ENCODE measurements at places on chromosomes 2 and 18.

DNA sequence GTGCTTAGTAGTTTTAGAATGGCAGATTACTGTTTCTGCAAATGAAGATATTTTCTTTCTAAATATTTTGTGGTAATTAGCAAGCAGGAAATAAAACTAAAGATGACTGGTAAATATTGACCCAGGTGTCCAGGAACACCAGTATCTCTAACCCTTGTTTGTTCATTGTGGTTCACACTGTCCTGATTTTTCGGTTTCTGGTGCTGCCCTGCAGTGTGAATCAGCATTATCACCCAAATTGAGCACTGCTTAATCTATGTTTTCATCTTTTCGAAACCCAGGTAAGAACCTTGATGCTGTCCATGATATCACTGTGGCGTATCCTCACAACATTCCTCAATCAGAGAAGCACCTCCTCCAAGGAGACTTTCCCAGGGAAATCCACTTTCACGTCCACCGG, 167.4 kb downstream of the CAPN13 start:
- DNase-seq: no peak

DNA sequence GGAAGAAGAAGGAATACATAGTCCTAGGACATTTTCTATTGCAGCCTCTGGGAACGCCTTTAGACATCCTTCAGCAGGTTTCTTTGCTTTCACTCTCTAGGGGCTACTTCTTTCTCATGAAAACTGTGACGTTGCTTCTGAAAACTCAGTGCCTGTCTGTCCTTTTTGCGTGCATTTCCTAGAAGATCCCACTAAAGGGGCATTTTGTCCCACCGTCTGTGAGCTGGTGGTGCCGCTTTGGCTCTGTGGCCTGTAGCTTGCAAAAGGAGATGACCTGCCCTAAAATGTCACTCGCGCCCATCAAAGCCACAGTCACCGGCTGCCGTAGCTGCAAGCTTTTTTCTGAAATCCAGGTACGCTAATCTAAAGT, 579 bp downstream of the STAT4 start:
- no peak for DNase-seq

- no peak for DNase-seq
Measured at GRCh38 chr2:229084447-229084846, 186.6 kb downstream of the PID1 start.

DNA sequence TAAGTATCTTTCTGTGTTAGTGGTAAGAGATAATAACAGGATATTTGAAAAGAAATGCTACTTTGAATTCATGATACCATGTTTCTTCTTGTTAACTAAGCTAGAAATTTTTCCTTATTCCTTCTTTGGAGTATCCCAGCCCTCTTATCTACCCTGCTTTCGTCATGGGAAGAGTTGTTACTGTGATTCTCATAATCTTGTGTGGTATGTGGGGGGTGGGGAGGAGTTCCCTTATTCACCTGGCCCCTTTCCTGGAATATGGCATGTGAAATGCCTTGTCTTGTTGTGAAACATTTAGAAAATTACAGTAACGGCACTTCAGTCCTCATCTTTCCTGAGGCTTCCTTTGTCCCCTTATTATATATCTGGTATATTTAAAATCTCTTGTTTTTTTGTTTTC, 129.9 kb downstream of the NCOA1 start:
- DNase-seq: no peak

DNA sequence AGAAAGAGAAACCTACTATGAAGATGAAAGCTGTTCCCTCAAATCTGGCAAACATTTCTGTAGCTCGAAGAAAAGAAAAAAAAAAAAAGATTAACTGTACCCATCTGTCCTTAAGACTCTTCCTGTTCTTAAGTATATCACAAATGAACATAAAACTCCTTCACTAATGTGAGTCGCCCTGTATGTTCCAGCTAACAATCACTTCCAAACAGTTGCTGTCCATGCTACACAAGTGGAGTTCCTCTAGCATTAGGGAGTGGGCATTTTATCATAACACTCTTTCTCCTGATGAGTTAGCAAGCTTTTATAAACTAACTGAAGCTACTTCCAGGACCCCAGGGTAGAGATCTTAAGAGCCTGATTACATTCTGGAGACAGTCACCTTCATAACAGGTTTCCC, 5.8 kb downstream of the CUL3 start:
- no peak for DNase-seq

Data from substantia nigra (tissue), 51 donors.